Thoracic aorta endothelial cell (primary cell): ENCODE measurements at places on chromosomes 2 and 18. TPM values are rescaled to one million over a fixed set of nuclear protein-coding genes. Genes with fewer than 3 reads are reported as not detected.

NOSTRIN gene
- total RNA-seq = 0.07 and 3.5 TPM in 2 replicates

DSG2 gene
- total RNA-seq = 0.07 TPM in 1 of 2 replicates, not detected in the other

B3GNT7 gene
- total RNA-seq = 0.13 and 0.50 TPM in 2 replicates

MTIF2 gene
- 43.2 and 43.6 TPM in 2 replicates for total RNA-seq

PPM1G gene
- 133 and 134 TPM in 2 replicates for total RNA-seq

CDK15 gene
- total RNA-seq = not detected in 2 replicates

IL37 gene
- total RNA-seq = not detected in 2 replicates
